Stimulated activated memory B cell treated with anti-CD40 and anti-IgM and Interleukin-4, amounts not matched to agents 10 μg/mL and 1 μg/mL and 100 μg/mL, for 72 hours (primary cell): ENCODE measurements at places on chromosomes 11 and 22.

DNA sequence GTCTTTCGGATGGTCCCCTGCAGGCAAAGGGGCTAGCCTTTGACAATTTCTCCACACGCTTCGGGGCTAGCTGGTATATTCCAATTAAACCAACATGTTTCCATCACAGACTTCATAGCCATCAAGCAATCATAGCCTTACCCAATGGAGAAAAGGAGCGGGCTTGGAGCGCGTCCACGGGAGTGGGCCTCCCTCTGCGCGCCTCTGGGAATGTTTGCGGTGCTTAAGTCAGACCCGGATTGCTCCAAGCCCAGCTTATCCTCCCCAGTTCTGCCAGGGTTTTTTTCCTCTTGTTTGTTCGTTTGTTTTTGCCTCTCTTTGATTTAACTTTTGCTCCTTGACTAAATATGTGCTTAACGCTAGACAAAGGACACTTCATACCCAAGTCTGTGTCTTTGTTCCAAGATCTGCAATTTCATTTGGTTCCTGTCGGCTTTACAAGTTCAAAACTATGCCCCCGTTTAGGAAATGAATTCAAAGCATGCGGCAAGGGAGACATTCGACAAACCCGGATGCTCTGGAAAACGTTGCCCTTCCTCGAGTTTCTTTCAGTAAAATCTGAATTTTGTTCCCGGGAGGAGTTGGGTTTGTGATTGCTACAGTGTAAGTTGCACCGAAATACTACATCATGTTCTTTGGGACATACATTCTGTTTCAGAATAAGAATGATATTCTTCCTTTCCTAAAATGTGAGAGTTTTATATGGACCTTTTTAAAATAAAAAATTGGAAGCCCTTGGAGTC is 1.0 kb upstream of the GLB1L2 start:
- no peak for ATAC-seq
- no peak overlapping the region for H3K27ac ChIP-seq
- peaks cover 60% of the 10 kb centered on the region for H3K27me3 ChIP-seq
- H3K4me3 ChIP-seq = peak overlapping the region; percentile 76
- no peaks in the 10 kb centered on the region for H3K36me3 ChIP-seq

- H3K4me1 ChIP-seq = no peaks in the 10 kb centered on the region
- H3K27ac ChIP-seq = no peak overlapping the region
- ATAC-seq = peak; percentile 42
- H3K4me3 ChIP-seq = no peak overlapping the region
Measured at GRCh38 chr11:129458756-129459535, 83.3 kb downstream of the BARX2 start.

DNA sequence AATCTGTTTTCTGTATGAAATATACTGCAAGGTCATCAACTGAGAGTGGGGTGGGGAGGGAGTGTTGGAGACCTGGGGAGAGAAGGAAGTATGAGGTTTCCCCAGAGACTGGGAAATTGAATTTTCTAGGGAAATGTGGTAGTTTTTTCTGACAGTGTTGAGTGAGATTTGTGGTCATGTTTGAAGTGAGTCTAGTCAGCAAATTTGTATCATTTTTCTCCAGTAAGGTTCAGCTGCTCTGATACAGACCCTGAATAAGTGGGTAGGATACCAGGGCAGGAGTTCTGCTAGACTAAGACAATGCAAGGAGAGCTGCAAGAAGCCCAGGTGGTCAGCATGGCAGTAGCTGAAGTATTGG is 112.0 kb downstream of the PKNOX2 start:
- H3K36me3 ChIP-seq = no peaks in the 10 kb centered on the region
- no peaks in the 10 kb centered on the region for H3K4me1 ChIP-seq
- H3K27me3 ChIP-seq = peaks cover 14% of the 10 kb centered on the region
- no peak overlapping the region for H3K27ac ChIP-seq

DNA sequence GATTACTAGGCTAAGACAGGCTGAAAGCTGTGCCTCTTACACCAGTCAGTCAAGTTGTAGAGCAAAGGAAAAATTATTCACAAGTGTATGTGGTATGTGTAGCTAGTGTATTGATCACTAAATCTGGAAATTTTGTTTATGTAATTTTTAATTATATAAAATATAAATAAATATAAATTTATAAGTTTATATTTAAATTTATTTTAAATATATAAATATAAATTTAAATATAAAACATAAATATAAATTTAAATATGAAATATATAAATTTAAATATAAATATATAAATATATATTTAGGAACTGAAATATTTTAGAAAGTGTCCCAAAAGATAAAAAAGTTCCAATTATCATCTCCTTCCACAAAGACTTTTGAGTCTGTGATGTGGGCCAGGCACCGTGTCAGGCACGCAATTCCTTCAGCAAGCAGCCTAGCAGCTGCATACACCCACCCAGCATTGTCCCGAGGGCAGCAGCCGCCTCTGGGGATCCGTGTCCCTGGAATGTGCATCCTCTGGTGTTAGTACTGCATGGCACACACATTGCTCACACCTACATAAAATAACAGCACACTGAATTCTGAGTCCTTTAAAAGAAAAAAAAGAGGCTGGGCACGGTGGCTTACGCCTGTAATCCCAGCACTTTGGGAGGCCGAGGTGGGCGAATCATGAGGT is 1098.0 kb downstream of the BRD1 start:
- no peaks in the 10 kb centered on the region for H3K36me3 ChIP-seq
- no peaks in the 10 kb centered on the region for H3K27me3 ChIP-seq
- H3K4me3 ChIP-seq = no peak overlapping the region
- no peak for ATAC-seq

DNA sequence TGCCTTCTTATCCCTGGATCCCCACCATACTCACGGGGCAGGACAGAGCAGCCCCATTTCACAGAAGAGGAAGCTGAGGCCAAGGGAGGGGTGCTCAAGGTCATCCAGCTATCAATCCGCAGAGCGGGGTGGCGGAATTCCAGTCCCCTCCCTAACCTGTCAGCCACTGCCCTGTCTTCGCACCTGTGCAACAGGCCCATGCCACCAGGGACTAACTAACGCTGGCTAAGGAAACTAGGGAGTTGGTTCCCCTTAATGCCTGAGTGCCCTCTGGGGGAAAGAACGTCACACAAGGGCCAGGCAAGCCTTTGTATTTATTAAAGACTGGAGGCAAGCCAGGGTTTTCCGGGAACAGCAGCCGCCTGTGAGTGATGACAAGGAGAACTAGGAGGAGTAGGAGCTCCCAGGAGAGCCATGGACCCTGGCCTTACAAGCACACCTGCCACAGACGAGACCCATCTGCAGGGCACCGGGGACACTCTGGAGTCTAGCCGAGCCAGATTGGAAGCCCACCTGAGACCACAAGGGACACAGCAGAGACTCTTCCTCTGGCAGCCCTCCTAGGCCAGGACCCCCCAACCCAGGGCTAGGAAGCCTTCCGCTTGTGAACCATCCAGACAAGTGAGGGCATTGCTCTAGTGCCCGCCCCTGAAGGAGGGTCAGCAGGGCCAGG is 64.4 kb downstream of the MYH9 start:
- H3K4me1 ChIP-seq = peaks cover 24% of the 10 kb centered on the region
- peak overlapping the region; percentile 76 for H3K27ac ChIP-seq
- H3K27me3 ChIP-seq = no peaks in the 10 kb centered on the region
- H3K36me3 ChIP-seq = peaks cover 73% of the 10 kb centered on the region

GRCh38 chr11:95554911-95555310 is 234.7 kb downstream of the FAM76B start:
- H3K36me3 ChIP-seq = peaks cover 5% of the 10 kb centered on the region
- no peak for ATAC-seq
- H3K27me3 ChIP-seq = no peaks in the 10 kb centered on the region
- H3K4me1 ChIP-seq = peaks cover 30% of the 10 kb centered on the region
- peak overlapping the region; percentile 95 for H3K27ac ChIP-seq

DNA sequence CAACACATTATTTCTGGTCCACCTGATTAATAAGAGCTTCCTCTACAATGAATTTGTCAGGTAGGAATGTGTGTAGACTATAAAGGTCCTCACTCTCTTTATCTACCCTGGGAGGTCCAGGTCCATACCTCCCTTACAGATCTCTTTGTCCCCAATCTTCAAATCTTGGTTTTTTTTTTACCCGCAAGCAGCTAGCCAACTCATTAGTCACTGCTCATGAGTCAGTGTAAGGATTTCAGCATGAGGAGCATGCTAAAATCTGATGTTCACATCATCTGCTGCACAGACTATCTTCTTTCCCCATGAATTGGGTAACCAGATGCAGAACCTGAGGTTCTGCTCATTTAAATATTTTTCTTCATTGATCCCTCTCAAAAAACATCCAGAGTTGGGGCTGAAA is 397.0 kb upstream of the ISX start:
- ATAC-seq = no peak
- H3K4me1 ChIP-seq = no peaks in the 10 kb centered on the region
- H3K27me3 ChIP-seq = no peaks in the 10 kb centered on the region
- no peak overlapping the region for H3K4me3 ChIP-seq

DNA sequence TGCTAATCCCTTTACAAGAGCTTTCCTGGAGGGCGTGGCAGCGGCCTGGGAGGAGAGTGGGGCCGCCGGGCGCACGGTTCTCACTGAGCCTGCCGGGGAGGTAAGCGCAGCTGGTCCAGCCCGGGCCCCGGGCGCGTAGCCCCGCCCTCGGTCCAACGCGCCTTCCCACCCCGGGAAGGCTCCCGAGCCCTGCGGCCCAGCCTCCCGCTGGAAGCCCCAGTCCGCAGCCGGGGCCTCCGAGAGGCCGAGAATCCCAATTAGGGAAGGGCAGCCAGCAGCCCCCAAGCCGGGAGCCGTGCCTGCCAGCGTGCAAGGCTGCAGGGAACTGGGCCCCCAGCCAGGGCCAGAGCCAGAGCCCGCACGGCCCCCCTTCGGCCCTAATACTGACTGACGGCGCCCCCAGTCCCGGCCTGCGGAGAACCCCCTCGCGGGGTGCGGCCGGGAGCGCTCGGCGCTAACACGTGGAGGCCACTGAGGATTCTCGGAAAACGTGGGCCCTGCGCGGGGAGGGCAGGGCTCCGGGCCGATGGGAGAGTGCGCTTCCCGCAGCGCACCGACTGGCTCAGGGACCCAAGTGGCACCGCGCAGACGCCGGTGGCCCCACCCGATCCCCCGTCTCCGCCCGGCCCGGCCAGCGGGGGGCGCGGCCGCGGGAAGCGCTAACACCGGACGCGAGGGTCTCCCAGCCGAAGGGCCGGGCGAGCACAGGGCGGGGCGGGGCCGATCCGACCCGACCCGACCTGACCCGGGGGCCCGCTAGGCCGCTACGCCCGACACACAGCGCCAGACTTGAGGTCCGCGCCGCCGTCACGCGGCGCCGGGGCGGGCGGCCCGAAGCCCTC is 5.7 kb downstream of the ZFTA start:
- H3K27ac ChIP-seq = no peak overlapping the region
- peak; percentile 22 for ATAC-seq
- no peak overlapping the region for H3K4me3 ChIP-seq
- no peaks in the 10 kb centered on the region for H3K36me3 ChIP-seq

- H3K4me3 ChIP-seq = peak overlapping the region; percentile 48
- ATAC-seq = no peak
- no peaks in the 10 kb centered on the region for H3K27me3 ChIP-seq
- peak overlapping the region; percentile 65 for H3K27ac ChIP-seq
Measured at GRCh38 chr11:47982616-47983015, 2.3 kb downstream of the PTPRJ start.

DNA sequence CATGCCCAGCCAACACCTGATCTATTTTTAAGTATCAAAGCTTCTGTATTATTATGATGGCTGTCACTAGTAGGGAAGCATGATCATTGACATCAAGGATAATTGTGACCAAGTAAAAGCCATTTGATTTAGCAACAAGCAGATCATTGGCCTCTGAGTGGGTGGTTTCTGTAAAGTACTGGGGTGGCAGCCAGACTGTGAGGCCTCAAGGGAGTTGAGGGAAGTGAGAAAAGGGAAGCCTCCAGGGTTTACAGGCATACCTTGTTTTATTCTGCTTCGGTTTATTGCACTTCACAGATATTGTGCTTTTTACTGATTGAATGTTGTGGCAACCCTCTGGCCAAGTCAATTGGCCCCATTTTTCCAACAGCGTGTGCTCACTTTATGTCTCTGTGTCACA is 60.1 kb downstream of the PRR5L start:
- peak; percentile 95 for ATAC-seq
- H3K27ac ChIP-seq = peak overlapping the region; percentile 55
- no peaks in the 10 kb centered on the region for H3K27me3 ChIP-seq
- no peaks in the 10 kb centered on the region for H3K36me3 ChIP-seq
- H3K4me1 ChIP-seq = peaks cover 75% of the 10 kb centered on the region

- H3K4me1 ChIP-seq = peaks cover 67% of the 10 kb centered on the region
- H3K4me3 ChIP-seq = no peak overlapping the region
- H3K27me3 ChIP-seq = no peaks in the 10 kb centered on the region
- no peak overlapping the region for H3K27ac ChIP-seq
Measured at GRCh38 chr22:48093981-48094380, 1331.5 kb downstream of the TBC1D22A start.

DNA sequence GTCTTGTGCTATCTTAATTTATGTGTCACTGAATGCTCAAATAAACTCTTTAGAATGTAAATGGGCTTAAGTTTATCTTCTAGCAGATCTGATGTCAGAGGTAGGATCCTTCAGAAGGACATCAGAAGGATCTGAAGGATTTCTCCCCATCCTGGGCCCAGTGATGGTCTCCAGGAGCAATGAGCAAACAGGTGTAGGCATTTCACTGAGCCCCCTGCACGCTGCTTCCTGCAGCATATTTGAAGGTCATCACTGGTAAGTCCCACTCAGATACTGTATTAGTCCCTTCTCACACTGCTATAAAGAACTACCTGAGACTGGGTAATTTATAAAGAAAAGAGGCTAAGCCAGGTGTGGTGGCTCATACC is 4.5 kb downstream of the GSTP1 start:
- H3K27me3 ChIP-seq = no peaks in the 10 kb centered on the region
- ATAC-seq = peak; percentile 74
- H3K4me3 ChIP-seq = peak overlapping the region; percentile 46
- peak overlapping the region; percentile 98 for H3K27ac ChIP-seq

DNA sequence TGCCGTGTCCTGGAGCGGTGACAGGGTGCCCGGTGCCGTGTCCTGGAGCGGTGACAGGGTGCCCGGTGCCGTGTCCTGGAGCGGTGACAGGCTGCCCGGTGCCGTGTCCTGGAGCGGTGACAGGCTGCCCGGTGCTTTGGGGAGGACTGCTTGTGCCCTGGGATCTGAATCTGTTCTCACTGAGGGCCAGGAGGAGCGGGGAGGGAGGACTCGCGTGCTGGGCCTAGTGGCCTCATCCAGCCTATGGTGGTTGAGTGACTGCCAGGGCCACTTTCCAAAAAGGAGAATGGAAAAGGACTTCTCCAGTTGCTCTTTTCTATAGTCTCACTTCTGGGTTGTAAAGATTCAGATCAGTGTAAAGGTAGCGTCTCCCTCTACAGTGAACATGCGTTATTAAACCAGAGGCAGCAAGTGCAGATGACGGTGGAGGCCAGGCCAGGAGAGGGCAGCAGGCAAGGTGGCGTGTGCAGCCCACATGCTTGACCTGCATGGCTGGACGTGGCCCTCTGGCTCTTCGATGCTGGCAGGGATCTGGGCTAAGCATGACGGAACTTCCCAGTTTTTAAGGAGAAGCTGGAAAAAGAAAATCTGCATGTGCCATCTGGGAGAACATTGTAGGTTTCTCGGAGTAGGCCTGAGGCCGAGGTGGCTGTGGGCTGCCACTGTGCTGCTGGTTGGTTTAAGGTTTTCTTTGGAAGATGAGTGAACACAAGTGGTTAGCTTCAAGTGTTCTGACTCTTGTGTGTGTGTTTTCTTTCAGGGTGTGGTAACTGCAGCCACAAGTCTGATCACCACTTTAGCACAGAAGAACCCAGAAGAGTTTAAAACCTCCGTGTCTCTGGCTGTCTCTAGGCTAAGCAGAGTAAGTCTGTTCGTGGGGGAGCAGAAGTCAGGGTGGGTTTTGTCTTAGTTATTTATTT is 55.0 kb downstream of the AP2A2 start:
- no peaks in the 10 kb centered on the region for H3K4me1 ChIP-seq
- no peaks in the 10 kb centered on the region for H3K27me3 ChIP-seq
- H3K36me3 ChIP-seq = peaks cover 44% of the 10 kb centered on the region
- no peak for ATAC-seq
